Stimulated activated CD4-positive, alpha-beta T cell treated with anti-CD3 and anti-CD28 coated beads, Interleukin-4, amount 100 ng/mL, for 4 hours (primary cell): ENCODE measurements at places on chromosomes 2 and 18.

DNA sequence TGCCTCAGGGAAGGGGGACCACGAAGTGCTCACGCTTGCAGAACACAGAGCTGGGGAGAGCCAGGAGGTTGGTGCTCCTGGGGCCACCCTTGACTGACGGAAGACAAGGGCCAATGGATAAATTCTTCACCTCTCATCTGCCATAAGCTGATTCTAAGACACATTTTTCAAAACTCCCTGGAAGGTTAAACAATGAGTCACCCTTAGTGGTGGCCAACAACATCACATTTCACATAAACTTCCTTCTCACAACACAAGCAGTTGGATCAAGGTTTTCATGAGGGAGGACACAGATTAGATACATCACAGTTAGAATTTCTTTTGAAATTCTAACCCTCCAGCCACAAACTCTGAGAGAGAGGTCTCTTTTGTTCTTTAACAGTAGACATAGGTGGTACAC is 713.6 kb upstream of the POU3F3 start:
- no peak for DNase-seq

GRCh38 chr2:157940024-157940423 is 63.9 kb upstream of the ACVR1 start:
- no peak for DNase-seq

- no peak for DNase-seq
Observed at GRCh38 chr2:127052057-127052770, 54.7 kb downstream of the BIN1 start.

GRCh38 chr2:239884875-239885274 is 140.3 kb downstream of the NDUFA10 start:
- DNase-seq = no peak

- DNase-seq = no peak
Observed at GRCh38 chr2:222752746-222753145, 81.3 kb downstream of the MOGAT1 start.

- no peak for DNase-seq
Observed at GRCh38 chr2:24613154-24613814, 122.2 kb downstream of the NCOA1 start.

DNA sequence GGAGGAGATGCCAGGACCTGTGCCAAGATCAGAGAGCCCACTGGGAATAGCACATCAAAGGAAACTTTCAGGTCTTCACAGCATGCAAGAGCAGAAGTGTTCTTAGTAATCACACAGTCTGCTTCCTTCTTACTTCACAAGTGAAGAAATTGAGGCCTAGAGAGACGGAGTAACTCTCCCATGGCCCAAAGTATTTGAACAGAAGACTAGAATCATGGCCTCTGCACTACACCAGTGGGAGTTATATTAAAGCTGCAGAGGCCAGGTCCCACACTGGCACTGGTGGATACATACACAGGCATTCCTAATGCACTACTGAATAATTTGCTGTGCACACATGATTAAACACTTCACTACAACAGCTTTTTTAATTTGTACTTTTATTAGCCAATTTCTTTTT is 107.6 kb upstream of the RMP24 start:
- no peak for DNase-seq

- no peak for DNase-seq
Observed at GRCh38 chr18:74541703-74542555, 7.6 kb downstream of the CNDP1 start.

GRCh38 chr2:45992021-45992740 is 305.0 kb upstream of the EPAS1 start:
- DNase-seq = no peak

GRCh38 chr2:112985090-112985489 is 7.3 kb downstream of the IL36G start:
- no peak for DNase-seq

- no peak for DNase-seq
Observed at GRCh38 chr2:111225856-111226255, 105.1 kb downstream of the BCL2L11 start.

GRCh38 chr2:169345486-169346437 is 16.6 kb downstream of the LRP2 start:
- DNase-seq = no peak

GRCh38 chr18:37392648-37393047 is 172.9 kb downstream of the CELF4 start:
- DNase-seq = no peak

DNA sequence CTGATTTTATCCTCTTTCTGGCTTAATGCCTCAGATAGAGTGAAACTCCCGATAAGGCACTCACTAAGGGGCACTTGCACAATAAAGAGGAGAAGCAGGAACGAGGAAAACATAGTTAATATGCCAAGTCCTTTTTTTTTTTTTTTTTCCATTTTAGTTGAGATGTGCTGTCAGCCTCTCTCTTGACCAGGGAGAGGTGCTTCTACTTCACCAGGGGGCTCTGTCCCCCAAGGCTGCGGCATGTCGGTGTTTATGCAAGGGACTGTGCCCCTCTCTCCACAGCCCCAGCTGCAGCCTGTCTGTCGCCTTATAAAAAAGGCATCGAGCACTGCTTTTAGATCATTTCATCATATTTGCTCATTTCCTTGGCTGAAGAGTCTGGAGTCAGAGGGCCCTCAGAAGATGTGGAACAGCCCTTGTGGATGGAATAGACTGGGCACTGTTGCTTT is 178.1 kb downstream of the SLC8A1 start:
- no peak for DNase-seq

GRCh38 chr18:35888329-35888728 is 84.2 kb upstream of the RMP24 start:
- no peak for DNase-seq

DNA sequence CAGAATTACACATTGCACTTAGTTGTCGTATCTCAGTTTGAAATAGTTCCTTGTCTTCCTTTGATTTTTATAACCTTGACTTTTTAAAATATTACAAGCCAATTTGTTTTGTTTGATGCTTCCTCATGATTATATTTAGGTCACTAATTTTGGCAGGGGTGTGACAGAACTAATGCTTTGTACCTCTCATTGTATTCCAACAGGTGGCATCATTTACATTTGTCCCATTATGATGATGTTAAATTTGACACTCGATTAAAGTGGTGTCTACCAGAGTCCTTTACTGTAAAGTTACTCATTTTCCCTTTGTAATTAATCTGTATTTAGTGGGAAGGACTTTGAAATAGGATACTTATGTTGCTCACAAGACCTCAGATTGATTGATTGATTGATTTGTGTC is 21.5 kb upstream of the MFSD2B start:
- DNase-seq = no peak

- no peak for DNase-seq
Observed at GRCh38 chr2:96946060-96946459, 40.3 kb downstream of the FAM178B start.

- DNase-seq = no peak
Observed at GRCh38 chr2:172836827-172837226, 101.2 kb downstream of the RAPGEF4 start.

- no peak for DNase-seq
Observed at GRCh38 chr18:57353137-57353939, 981 bp downstream of the ST8SIA3 start.

GRCh38 chr2:73907840-73908452 is 15.1 kb downstream of the ACTG2 start:
- peak; percentile 30 for DNase-seq

DNA sequence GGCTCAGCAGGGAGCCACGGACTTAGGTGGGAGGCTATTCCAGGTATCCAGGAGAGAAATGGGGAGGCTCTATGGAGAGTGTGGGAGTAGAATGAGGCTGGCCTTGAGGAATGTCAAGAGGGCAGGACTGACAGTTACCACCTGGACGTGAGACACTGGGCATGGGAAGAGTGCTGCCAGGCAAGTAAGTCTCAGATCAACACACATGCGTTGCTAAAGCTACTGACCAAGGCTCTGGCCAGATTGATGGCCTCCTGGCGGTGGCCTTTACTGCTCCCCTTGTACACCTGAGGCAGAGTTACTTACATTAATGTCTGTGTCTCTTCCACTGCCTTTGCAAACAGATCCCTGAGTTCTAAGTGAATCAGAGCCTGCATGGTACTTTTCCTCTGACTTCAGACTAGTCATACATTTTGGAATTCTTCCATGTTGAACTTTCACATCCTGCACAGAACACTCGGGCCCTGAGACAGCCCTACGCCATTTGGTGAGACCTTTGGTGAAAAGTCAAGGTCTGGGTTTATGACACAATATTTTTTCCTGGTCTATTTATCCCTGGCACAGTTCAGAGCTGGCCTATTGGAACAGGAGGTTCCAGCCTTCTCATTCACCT is 398.8 kb upstream of the TRIB2 start:
- no peak for DNase-seq

GRCh38 chr2:214649440-214650205 is 159.9 kb downstream of the BARD1 start:
- DNase-seq = no peak
